Activated CD4-positive, alpha-beta T cell treated with anti-CD3 and anti-CD28 coated beads, Interleukin-2, amount 50 U/mL, for 16 hours (primary cell): ENCODE measurements at places on chromosomes 16 and 17.

DNA sequence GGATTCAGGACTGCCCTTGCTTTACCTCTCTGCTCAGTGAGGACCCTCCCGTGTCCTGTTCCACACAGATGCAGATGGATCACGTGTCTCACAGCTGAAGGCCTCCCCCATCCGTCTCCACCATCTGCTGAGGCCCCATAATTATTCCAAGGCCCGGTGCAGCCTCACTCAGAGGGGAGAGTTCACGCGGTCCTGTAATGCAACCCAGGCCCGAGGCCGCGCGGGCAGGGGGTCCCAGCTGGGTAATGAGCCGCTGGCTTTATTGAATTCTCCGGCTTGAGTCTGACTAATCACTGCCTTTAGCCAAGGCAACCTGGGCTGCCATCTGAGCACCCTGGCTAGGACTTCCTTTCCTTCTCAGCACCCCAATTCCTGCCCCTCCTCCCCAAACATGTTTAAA lies 4.4 kb upstream of the WFIKKN2 start:
- DNase-seq = no peak

DNA sequence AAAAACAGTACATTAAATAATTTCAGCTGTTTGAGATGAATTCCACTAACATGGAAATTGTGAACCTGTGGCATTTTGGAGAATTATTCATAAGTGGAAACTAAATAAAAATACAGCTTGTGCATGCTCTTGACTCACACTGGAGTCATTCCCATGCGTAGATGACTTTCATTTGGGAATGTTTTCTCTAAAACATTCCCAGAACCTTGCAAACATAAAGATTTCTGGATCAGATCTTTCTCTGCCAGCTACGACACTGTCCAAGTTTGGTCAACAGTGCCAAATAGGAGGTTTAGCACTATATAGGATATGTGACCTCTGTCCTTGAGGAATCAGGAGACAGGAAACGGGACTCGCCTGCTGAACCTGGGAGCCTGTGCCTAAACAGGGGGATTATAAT lies 400.9 kb downstream of the SLC39A11 start:
- DNase-seq = no peak

- DNase-seq = peak; percentile 41
These were observed 1324.9 kb upstream of the CDH8 start for GRCh38 chr16:63361032-63361624.

GRCh38 chr16:86083382-86084002 lies 184.5 kb downstream of the IRF8 start:
- no peak for DNase-seq

DNA sequence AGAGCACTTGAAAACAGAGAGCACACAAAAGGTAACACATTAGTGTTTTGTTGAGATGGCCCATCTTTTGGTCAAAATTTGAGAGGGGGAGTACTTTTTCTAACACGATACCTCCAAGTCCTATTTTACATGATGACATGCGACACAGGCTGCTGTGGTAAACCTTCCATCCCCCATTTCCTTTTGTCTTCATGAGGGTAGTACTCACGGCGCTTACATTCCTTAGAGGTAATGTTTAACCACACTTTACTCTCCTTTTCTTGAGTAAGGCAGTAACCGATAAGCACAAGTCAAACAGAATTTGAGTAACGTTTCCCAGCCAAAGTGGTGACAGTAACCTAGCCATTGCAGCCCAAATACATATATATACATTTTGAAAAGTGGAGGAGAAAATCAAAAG lies 35.8 kb upstream of the PITPNM3 start:
- no peak for DNase-seq

GRCh38 chr16:12162151-12162985 lies 185.8 kb downstream of the SNX29 start:
- no peak for DNase-seq

DNA sequence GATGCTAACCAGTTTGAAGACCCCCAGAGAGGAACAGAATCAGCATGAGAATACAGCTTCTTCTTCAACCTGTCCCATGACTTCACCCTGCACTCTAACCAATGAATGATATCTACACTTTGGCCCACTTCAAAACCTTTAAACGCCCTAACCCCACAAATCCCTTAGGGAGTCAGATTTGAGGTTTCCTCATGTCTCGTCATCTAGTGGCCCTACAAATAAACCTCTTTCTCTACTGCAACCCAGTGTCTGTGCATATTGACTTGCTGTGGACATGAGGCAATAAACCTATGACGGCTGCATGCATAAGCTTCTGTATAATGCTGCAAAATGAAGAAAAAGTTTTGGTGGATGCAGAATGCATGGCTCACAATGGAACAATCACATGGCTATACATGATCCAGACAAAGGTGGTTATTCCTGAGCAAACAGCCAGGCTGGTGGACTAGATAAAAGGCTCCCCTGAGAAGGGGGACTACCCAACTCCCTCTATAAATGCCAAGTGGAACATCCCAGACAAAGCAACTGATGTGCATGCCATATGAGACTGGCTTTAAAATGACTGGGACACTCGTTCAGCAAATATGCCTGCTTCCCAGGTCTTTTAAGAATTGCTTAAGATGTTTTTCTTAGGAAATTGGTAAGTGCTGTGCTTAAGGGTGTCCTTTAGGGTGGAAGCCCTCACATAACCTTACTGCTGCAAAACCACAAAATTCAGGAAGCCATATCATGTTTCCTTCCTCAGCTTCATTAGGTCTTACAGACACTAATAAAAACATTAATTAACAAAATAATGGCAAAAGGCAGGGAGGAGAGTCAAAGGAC lies 12.2 kb downstream of the N4BP1 start:
- no peak for DNase-seq

- no peak for DNase-seq
These were observed 132.8 kb downstream of the SEC14L1 start for GRCh38 chr17:77273397-77274085.
